ENCODE measurements at places on chromosomes 7 and 10.
A peak's percentile ranks its signal among the peaks of the same experiment; 100 is the strongest.

GRCh38 chr10:69856601-69857166 lies 55.0 kb downstream of the COL13A1 start:
- no peak for DNase-seq

GRCh38 chr10:61836888-61837754 lies 64.4 kb upstream of the ARID5B start:
- DNase-seq = peak; percentile 51

DNA sequence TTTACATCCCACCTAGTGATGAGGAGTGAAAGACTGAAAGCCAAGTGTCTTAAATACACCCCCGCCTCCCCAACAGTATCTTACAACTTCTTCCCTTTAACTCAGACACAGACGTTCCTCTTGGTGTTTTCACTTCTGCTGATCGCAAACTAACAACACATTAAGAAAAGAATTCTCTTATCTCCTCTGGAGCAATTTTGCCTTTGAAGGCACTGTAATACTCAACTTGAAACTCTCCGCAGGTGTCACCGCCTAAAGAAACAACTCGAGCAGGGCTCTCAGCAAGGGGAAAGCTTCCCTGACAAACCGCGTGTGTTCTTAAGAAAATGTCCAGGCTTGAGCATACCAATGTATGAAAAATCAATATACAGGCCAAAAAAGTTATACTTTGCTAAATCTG lies 452 bp downstream of the SEMA3C start:
- DNase-seq = no peak

DNA sequence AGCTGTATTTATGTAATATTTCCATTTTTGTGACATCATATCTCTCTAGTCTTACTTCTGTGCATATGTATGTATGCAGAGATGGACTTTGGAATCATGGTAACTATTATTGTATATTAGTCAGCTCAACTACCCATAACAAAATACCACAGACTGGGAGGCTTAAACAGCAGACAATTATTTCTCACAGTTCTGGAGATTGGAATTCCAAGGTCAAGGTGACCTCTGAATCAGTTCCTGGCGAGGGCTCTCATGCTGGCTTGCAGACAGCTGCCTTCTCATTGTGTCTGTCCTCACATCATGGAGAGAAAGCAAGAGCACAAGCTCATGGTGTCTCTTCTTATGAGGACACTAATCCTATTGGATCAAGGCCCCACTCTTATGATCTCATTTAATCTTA lies 79.1 kb downstream of the RAMP3 start:
- no peak for DNase-seq

GRCh38 chr7:1693991-1694524 lies 24.0 kb downstream of the ELFN1 start:
- peak; percentile 52 for DNase-seq

DNA sequence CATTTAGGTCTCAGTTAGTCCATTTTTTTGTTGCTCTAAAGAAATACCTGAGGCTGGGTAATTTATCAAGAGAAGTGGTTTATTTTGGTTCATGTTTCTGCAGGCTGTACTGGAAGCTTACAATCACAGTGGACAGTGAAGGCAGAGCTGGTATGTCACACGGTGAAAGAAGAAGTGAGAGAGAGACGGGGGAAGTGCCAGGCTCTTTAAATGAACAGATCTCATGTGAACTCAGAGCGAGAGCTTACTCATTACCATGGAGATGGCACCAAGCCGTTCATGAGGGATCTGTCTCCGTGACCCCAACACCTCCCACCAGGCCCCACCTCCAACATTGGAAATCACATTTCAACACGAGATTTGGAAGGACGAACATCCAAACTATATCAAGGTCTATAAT lies 18.9 kb upstream of the PNLIPRP3 start:
- DNase-seq = no peak

Measured in HAP-1 (cell line).